Hippocampal formation (tissue), 2 donors: ENCODE measurements at places on chromosomes 12 and 14.

DNA sequence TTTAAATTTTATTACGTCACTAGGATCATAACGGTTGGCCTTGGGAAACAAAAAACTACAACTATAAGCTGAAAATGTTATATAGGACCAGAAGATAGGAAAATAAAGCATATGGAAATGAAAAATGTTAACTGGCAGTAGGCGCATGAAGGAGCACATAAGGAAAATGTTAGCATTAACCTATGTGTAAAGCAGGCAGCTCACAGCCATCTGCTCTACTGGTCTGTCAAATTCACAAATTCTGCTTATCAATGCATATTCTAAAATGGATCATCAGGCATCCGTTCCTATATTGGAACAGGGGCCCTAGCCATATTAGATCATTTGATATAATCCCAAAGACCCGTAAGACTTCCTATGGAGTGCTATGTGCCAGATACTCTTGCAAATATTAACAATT is 263.9 kb downstream of the MDGA2 start:
- DNase-seq = no peak

DNA sequence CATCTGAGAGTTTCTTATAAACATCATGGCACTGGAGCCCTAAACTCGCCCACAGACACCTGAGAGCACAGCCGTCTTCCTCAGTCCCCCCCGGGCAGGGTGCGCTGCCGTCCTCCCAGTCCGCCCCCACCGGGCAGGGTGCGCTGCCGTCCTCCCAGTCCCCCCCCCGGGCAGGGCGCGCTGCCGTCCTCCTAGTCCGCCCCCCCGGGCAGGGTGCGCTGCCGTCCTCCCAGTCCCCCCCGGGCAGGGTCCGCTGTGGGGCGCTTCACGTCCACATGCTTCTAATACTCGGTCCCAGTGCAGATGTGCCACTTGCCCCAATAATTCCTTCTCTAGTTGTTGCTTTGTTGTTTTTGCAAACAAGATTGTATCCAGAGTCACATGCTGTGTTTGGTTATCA is 6.9 kb upstream of the ADSS1 start:
- no peak for DNase-seq

DNA sequence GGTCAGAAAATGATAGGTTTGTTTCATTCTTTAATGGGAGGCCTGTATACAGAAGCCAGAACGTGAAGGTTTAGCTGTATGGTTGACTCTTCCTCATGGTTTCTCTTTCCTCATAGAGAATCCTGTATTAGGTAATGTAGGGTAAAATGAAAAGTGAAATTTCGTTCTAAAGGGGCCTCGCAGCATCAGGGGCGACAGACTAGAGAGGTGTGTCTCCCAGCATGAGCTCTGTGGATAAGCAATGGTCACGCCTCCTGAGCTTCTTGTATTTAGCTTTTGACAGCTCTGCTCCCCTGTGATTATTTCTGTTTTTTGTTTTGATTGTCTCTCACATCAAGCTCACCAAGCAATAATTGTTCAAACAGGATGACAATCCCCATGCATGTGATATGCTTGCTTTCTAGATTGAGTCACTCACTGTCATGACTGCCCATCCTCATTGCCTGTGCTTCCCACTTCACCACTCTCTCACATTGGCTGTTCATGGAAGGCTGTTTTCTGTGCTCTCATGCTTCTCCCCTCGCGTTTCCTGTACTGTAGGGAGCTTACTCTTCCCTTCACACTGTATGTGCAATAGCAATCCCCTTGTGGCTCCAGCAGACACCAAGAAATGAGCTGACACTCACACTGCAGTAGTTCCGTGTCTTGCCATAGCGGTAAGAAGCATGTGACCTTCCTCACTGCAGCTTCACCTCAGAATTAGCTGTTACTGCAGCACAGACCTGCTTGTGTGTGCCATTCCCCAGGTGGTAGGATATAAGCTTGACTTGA is 44.0 kb downstream of the RAD52 start:
- no peak for DNase-seq

DNA sequence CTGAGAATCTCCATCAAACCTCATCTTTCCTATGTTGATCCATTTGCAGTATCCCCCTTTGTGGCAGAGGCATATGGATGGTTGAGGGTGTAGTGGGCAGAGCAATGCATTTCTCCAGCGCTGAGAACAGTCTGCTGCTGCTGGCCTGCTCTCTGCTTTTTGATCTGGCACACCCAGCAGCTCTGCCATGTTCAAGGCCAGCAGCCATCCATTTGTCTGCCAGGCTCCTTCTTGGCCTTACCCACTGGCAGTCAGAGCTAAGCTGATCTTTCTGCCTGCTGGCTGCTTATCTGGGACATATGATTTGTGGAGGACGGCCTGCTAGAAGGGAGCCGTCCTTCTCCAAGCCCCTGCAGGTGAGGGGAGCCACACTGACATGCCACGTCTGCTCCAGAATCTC is 17.0 kb downstream of the NPC2 start:
- no peak for DNase-seq

DNA sequence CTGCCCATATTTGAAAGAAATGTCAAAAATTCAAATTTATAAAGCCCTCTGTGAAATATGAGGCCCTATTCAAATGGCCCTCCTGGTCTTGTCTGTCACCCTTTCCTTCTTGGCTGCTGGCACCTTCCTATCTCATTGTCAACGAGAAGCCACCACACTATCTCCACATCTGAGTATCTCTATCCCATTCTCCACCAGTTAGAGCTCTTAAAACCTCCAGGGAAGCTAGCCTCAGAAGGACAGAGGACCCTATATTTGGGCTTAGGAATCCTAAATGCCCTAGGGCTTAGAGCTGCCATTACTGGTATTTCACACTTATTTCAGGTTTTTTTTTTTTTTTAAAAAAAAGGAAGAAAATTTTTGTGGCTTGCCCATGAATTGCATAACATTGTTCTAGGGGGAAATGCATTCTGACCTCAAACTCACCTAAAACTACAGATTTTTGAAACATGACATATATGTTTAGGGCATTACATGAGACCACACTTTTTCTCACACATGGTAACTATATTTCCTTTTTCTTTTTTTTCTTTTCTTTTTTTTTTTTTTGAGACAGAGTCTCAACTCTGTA is 25.0 kb downstream of the SLC25A21 start:
- DNase-seq = no peak
